ENCODE measurements at places on chromosomes 2 and 18.

- no peak overlapping the region for H3K27ac ChIP-seq
- H3K36me3 ChIP-seq, result no peaks in the 10 kb centered on the region
- no peaks in the 10 kb centered on the region for H3K27me3 ChIP-seq
- no peak overlapping the region for H3K4me3 ChIP-seq
- DNase-seq, result no peak
- no peaks in the 10 kb centered on the region for H3K4me1 ChIP-seq
Observed at GRCh38 chr2:19021100-19021476, 337.3 kb downstream of the OSR1 start.

- no peaks in the 10 kb centered on the region for H3K27me3 ChIP-seq
- no peak overlapping the region for H3K4me3 ChIP-seq
- H3K4me1 ChIP-seq, result peaks cover 2% of the 10 kb centered on the region
- DNase-seq, result no peak
- no peak overlapping the region for H3K27ac ChIP-seq
Observed at GRCh38 chr2:58206785-58207184, 34.3 kb downstream of the FANCL start.

DNA sequence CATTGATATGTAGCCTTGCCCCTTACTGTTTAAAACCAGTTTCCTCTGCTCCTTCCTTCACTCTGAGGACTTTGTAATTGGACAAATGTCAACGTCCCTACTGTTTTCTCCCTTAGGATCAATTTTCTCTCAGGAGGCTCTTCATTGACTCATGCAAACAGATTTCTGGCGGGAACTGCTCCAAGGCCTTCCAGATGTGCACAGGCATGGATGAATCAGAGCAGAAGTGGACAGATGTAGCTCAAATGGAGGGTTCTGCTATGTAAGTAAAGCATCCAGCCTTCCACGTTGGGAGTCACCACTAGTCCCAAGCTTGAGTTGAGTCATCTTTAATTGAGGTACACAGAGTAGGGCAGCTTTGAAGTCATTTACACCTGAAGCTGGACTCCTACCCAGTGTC, 34.1 kb upstream of the ZDBF2 start:
- H3K27me3 ChIP-seq, result no peaks in the 10 kb centered on the region
- H3K4me3 ChIP-seq, result no peak overlapping the region
- no peak overlapping the region for H3K27ac ChIP-seq
- no peaks in the 10 kb centered on the region for H3K36me3 ChIP-seq

GRCh38 chr2:21468624-21469023, 344.9 kb downstream of the TDRD15 start:
- no peak overlapping the region for H3K4me3 ChIP-seq
- no peak for DNase-seq
- no peaks in the 10 kb centered on the region for H3K27me3 ChIP-seq
- no peaks in the 10 kb centered on the region for H3K36me3 ChIP-seq

- no peak for DNase-seq
- no peak overlapping the region for H3K4me3 ChIP-seq
- H3K36me3 ChIP-seq, result peaks cover 5% of the 10 kb centered on the region
- H3K4me1 ChIP-seq, result peaks cover 12% of the 10 kb centered on the region
- no peaks in the 10 kb centered on the region for H3K27me3 ChIP-seq
Observed at GRCh38 chr2:46935071-46935470, 19.5 kb upstream of the MCFD2 start.

DNA sequence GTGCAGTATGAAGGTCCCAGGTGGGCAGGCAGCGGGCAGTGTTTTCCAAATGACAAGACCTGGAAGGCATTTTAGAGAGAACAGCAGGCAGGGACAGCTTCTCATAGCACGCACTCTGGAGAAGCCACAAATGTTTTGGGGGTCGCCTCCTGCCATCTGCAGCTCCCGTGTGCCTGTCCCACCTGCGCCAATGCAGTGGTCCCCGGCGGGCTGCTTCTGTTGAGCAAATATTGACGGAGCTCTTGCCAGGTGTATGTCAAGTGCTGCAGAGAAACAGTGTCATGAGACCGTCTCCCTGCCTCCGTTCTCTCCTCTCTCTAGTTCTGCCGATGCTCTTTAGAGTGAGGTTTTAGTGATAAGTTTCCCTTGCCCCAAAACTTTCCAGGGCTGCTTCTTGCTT, 174.8 kb downstream of the LDLRAD4 start:
- DNase-seq, result no peak
- H3K4me1 ChIP-seq, result no peaks in the 10 kb centered on the region
- H3K27me3 ChIP-seq, result no peaks in the 10 kb centered on the region
- no peaks in the 10 kb centered on the region for H3K36me3 ChIP-seq
- H3K4me3 ChIP-seq, result no peak overlapping the region

GRCh38 chr18:31102941-31103340, 720 bp upstream of the DSC2 start:
- DNase-seq, result no peak
- H3K4me3 ChIP-seq, result no peak overlapping the region
- H3K27ac ChIP-seq, result no peak overlapping the region
- peaks cover 29% of the 10 kb centered on the region for H3K27me3 ChIP-seq
- H3K4me1 ChIP-seq, result no peaks in the 10 kb centered on the region
- no peaks in the 10 kb centered on the region for H3K36me3 ChIP-seq

DNA sequence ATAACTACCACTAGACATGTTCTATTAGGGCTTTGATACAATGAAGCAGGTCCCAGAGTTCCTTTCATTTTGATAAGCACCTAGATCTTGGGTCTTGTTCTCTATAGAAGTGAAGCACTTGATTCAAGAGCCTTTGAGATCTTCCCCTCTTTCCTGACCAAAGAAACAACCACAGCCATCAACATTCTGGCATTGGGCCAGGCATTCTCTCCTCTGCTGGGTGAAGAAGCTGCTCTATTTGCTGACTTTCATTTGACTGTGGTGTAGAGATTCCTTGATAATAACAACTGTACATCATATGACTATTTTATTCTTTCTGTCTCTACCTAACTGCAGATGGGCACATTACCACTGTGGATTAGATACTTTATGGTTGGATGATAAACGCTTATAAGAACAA, 96.6 kb upstream of the LYPD1 start:
- no peak overlapping the region for H3K4me3 ChIP-seq
- H3K27ac ChIP-seq, result no peak overlapping the region
- H3K4me1 ChIP-seq, result no peaks in the 10 kb centered on the region
- H3K27me3 ChIP-seq, result no peaks in the 10 kb centered on the region
- DNase-seq, result no peak
- no peaks in the 10 kb centered on the region for H3K36me3 ChIP-seq

DNA sequence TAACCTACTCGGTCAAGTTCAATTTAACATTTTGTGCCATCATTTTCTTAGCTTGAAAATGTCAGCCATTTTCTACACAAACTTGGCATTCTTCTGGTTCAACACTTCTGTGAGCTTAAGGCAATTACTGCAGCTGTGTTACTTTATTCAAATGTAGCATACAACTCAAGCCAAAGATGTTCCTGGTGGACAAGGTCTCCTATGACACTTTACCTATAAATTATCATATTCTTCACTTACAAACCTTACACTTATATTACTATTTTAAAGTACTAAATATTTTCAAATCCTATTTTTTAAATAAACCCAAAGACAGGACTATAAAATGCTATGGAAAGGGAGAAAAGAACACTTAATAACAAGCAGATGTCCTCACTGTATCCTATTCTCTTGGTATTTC, 1045.3 kb downstream of the TSN start:
- H3K27ac ChIP-seq, result no peak overlapping the region
- H3K27me3 ChIP-seq, result no peaks in the 10 kb centered on the region
- H3K4me3 ChIP-seq, result no peak overlapping the region
- no peak for DNase-seq

DNA sequence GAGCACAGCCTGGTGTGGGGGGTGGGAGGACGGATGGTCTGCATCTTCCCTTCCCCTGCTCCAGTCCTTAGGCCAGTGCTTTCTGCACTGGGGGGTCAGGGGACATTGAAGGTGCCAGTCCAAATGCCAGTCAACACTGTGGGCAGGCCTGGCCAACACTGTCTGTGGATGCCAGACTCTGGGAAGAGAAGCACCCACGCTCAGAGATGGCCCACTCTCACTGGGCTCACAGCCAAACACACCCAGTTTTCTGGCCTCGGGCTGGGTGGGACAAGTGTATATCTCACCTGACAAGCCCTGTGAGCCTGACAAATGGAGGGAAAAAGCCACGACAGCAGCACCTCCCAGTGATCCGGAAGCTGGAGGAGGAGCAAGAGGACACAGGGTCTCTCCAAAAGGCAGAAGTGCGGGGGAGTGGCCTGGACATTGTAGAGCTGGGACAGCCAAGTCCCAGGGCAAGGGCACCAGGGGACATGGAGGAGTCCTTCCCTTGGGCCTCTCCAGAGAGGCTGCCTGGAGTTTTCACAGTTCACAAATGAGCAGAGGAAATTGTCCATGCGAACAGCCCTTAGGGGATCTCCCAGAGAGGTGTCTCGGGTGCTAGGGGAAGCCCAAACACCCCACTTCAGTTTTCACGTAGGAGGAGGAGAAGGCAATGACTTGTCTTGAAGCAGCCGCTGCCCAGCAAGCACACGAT, 79.3 kb downstream of the SDC1 start:
- peaks cover 15% of the 10 kb centered on the region for H3K27me3 ChIP-seq
- DNase-seq, result no peak
- H3K4me3 ChIP-seq, result no peak overlapping the region
- H3K27ac ChIP-seq, result no peak overlapping the region
- H3K4me1 ChIP-seq, result no peaks in the 10 kb centered on the region
- H3K36me3 ChIP-seq, result no peaks in the 10 kb centered on the region

- no peaks in the 10 kb centered on the region for H3K4me1 ChIP-seq
- no peaks in the 10 kb centered on the region for H3K27me3 ChIP-seq
- no peak overlapping the region for H3K27ac ChIP-seq
- no peak overlapping the region for H3K4me3 ChIP-seq
Observed at GRCh38 chr2:223095207-223095606, 43.2 kb downstream of the KCNE4 start.

DNA sequence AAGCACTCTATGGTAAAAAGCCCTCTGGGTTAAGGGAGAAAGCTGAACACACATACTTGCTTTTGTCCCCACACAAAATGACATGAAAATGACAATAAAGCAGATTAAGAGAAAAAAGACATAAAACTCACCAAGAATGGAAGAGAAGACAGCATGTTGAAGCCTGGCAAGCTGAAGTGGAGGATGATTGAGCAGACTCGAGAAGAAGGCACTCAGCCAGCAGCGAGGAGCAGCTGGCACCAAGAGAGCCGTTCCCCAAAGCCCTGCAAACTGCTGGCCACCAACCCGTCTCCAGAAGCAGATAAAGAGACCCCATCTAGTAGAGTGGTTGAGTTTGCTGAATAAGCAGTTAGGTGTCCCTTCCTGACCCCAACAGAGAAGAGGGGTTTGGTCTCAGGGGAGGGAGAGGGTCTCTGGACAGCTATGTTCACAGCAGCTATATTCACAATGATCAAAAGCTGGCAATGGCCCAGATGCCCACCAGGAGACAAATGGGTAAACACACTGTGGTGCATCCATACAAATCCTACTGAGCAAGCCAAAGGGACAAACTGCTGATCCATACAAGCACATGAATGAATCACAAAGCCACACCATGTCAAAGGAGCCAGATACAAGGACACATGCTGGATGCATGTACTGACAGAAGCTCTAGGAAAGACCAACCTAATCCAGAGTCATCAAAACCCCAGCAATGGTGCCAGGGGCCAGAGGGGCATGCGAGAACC, 36.9 kb downstream of the FAM168B start:
- H3K27ac ChIP-seq, result no peak overlapping the region
- no peaks in the 10 kb centered on the region for H3K4me1 ChIP-seq
- H3K4me3 ChIP-seq, result no peak overlapping the region
- H3K27me3 ChIP-seq, result no peaks in the 10 kb centered on the region

DNA sequence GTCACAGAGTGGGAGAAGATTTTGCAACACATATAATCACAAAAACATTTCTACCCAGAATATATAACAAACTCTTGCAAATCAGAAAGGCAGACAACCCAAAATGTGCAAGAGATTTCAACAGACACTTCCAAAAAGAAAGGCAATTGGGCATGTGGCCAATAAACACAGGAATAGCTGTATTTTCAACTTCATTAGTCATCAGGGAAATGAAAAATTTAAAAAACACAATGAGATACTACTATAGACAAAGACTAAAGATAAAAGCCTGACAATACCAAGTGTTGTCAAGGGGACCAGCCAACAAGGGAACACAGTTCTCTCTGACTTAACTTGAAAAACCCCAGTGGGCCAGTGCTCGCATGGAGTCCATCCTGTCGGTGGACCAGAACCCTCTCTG, 40.5 kb downstream of the MTHFD2 start:
- H3K36me3 ChIP-seq, result no peaks in the 10 kb centered on the region
- no peak overlapping the region for H3K4me3 ChIP-seq
- no peak overlapping the region for H3K27ac ChIP-seq
- H3K4me1 ChIP-seq, result no peaks in the 10 kb centered on the region
- H3K27me3 ChIP-seq, result peaks cover 11% of the 10 kb centered on the region

GRCh38 chr18:69484699-69485396, 84.2 kb downstream of the DOK6 start:
- H3K36me3 ChIP-seq, result no peaks in the 10 kb centered on the region
- peaks cover 3% of the 10 kb centered on the region for H3K27me3 ChIP-seq
- no peaks in the 10 kb centered on the region for H3K4me1 ChIP-seq

DNA sequence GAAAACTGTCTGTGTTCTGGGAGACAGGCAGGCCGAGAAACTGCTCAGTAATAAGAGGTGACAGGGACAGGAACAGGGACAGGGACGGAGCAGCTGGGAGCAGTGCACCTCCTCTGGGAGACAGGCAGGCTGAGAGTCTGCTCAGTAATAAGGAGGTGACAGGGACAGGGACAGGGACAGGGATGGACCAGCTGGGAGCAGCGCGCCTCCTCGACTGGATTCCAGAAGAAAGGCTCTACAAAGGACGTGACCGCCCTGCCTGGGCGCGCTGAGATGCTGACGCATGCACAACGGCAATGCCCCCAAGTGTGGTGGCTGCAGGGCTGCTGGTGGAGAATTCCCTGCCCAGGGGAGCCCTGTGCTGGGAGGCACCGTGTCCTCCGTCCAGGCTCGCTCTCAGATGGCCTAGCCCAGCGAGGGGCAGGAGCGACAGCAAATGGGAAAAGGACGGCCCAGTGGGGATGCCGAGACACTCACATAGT, 44.2 kb upstream of the PXDN start:
- H3K27ac ChIP-seq, result no peak overlapping the region
- H3K4me1 ChIP-seq, result no peaks in the 10 kb centered on the region
- H3K4me3 ChIP-seq, result no peak overlapping the region

GRCh38 chr2:143217512-143218115, 88.4 kb downstream of the ARHGAP15 start:
- H3K4me3 ChIP-seq, result no peak overlapping the region
- no peak for DNase-seq
- H3K27me3 ChIP-seq, result no peaks in the 10 kb centered on the region
- peaks cover 66% of the 10 kb centered on the region for H3K36me3 ChIP-seq

- no peaks in the 10 kb centered on the region for H3K27me3 ChIP-seq
- peak; percentile 10 for DNase-seq
- H3K36me3 ChIP-seq, result no peaks in the 10 kb centered on the region
- H3K4me1 ChIP-seq, result peaks cover 2% of the 10 kb centered on the region
- H3K4me3 ChIP-seq, result no peak overlapping the region
Observed at GRCh38 chr2:127596311-127597045, 49.5 kb upstream of the GPR17 start.

GRCh38 chr2:239250216-239251081, 150.4 kb downstream of the HDAC4 start:
- H3K27ac ChIP-seq, result no peak overlapping the region
- peaks cover 66% of the 10 kb centered on the region for H3K4me1 ChIP-seq
- peaks cover 47% of the 10 kb centered on the region for H3K36me3 ChIP-seq
- no peaks in the 10 kb centered on the region for H3K27me3 ChIP-seq
- no peak for DNase-seq
- no peak overlapping the region for H3K4me3 ChIP-seq

All from activated naive CD4-positive, alpha-beta T cell treated with anti-CD3 and anti-CD28 coated beads, Interleukin-2, amount 10 ng/mL, durations not matched to agents 7 days and 5 days (primary cell).